Astrocyte of the hippocampus (primary cell): ENCODE measurements at places on chromosomes 4 and X.

GRCh38 chr4:41129128-41129754 is 85.1 kb downstream of the APBB2 start:
- no peak for DNase-seq

- DNase-seq, result peak; percentile 98
Measured at GRCh38 chrX:1591102-1591862, at the start of gene AKAP17A. TSS of gene AKAP17A (plus strand) at chrX:1591604. CDS start at chrX:1593463, 1,859 bp downstream.

- DNase-seq, result no peak
Measured at GRCh38 chr4:42478509-42478908, 81.2 kb downstream of the SHISA3 start.

DNA sequence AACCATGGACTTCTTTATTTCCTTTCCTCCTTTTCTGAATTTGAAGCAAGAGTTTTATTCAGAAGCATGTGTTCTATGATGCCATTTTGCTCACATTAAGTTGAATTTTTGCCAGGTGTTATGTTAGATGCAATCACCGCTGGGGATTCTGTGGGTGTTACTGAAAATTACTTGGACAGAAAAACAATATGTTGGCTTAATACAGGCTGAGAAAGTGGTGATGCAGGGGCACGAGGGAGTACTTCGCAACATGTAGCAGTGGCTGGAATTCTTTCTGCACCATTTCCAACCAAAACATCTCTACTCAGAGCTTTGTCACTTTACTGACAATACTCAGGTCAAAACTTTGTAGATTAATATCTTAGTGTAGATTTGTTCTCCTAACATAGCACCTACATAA is 109.2 kb upstream of the PCDH18 start:
- no peak for DNase-seq

DNA sequence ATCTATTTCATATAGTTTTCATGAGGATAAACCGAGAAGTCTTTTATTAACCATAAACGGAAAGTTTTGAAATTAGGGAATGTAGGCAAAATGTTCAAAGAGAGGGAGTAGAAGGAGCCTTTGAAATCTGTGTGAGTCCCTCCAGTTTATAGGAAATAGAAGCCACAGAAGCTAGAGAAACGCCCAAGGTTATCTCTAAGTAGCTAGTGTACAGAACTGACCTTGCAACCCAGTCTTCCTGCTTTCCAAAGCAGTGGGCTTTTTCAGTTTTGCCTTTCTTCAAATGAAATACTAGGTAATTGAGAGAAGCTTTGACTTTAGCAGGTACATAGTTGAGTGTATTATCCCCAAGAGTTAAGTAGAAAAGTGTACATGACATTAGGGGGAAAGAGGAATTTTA is 39.4 kb downstream of the STIM2 start:
- DNase-seq, result no peak

DNA sequence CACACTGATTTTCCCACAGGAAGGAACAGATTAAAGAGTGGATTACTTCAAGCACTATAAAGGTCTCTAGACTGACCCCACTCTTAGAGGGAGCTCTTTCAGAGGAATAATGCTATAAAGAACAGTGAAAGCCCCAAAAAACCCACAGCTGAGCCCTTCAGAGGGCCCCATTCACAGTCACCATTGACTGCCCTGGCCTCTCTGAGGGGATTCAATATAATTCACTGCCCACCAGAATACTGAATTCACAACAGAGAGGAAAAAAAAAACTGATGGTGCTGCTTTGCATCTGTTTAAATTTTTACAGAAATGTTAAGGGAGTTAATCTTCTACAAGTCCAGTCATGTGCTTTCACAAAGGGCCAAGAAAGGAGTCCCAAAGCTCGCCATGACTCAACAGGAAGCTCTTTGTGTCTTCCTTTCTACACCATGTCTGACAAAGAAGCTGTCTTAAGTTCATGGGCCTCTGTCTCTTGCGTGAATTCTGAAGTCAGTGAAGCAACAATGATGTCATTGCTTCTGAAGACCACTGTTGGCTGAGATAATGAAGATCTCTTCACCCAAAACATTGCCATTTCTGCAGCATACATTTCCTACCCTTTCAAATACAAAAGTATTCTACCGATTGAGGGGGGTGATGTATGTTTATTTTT is 174.9 kb downstream of the ADAMTS3 start:
- no peak for DNase-seq
